ENCODE measurements at places on chromosomes 4 and X.

DNA sequence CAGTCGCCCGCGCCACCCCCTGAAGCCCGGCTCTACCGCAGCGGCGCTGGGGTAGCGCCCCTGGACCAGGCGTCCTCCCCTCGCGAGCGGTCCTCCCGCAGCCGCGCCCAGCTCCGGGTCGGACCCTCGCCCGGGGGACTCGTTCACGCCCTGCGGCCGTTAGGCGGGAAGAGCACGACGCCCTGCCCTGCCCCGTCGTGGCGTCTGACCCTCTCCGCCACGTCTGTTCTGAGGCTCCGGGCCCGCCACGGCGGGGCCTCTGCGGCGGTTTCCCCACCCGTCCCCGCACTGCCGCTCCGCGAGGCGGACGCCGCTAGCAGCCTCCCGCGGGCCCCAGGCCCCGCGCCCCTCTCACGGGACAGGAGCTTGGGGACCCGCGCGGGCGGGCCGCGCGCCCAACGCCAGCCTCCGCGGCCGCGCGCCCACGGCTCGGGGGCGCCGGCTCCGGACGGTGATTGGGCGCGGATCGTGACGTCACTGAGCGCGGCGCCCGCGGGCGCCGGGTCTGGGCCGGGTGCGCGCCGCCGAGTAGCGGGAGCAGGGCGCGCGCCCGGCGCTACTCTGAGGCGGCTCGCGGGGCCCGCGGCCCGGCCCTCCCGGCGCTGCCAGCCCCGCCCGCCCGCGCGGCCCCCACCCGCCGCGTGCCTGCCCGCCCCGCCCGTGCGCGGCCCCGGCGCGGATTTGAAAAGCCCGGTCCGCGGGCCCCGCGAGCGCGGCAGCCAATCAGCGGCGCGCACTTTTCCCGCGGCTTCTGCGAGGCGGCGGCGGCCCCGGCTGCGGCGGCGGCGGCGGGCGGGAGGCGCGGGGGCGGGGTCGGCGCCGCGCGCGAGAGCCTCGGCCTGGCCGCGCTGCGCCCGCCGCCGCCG is at the start of gene NSD2:
Gene NSD2, plus strand, starts transcription at position 816 of the 866 bp plus-strand sequence. CDS start 29,262 bp downstream, outside the sequence.
- DNase-seq = peak; percentile 85

- DNase-seq = no peak
Measured at GRCh38 chr4:148764720-148765119, 322.5 kb upstream of the NR3C2 start.

- no peak for DNase-seq
Measured at GRCh38 chr4:41613386-41613785, 75.4 kb downstream of the LIMCH1 start.

- DNase-seq = no peak
Measured at GRCh38 chrX:152915541-152916241, 17.8 kb downstream of the ZNF185 start.

GRCh38 chrX:11893933-11894710 is 136.1 kb downstream of the MSL3 start:
- DNase-seq = no peak

GRCh38 chr4:52376132-52376704 is 282.9 kb downstream of the USP46 start:
- peak; percentile 35 for DNase-seq

GRCh38 chr4:61173799-61174198 is 26.3 kb upstream of the ADGRL3 start:
- DNase-seq = no peak

- peak; percentile 1 for DNase-seq
Measured at GRCh38 chr4:171024720-171025303, 788.4 kb upstream of the GALNTL6 start.

GRCh38 chr4:13386405-13387107 is 97.6 kb downstream of the RAB28 start:
- DNase-seq = no peak

DNA sequence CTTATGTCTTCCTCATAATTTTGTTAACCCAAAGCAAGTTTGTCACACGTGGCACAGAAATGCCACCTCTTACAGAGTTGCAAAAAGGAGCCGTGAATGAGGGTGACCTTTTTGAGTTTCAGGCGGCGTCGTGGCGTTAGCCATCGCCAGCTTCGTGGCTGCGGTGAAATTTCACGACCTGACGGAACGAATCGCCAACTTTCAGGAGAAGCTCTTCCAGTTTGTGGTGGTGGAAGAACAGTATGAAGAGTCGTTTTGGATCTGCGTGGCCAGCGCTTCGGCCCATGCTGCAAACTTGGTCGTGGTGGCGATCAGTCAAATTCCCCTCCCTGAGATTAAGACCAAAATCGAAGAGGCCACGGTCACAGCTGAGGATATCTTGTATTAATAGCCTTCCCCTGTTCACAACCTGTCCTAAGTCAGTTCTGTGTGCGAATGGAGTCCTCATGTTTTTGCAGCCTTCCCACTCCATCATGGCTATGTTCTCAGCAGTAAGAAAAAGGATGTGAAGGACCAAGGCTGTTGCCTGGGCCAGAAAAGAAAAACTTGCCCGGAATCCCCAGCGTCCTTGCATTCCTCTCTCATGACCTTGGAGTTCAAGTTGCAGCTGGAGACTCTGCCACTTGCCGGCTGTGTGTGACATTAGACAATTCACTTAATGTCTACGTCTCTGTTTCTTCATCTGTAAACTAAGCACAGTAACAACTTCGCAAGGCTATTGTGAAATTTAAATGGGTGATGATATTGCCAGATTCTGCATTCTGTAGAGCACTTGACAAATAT is 11.9 kb downstream of the CLRN2 start:
- DNase-seq = no peak

DNA sequence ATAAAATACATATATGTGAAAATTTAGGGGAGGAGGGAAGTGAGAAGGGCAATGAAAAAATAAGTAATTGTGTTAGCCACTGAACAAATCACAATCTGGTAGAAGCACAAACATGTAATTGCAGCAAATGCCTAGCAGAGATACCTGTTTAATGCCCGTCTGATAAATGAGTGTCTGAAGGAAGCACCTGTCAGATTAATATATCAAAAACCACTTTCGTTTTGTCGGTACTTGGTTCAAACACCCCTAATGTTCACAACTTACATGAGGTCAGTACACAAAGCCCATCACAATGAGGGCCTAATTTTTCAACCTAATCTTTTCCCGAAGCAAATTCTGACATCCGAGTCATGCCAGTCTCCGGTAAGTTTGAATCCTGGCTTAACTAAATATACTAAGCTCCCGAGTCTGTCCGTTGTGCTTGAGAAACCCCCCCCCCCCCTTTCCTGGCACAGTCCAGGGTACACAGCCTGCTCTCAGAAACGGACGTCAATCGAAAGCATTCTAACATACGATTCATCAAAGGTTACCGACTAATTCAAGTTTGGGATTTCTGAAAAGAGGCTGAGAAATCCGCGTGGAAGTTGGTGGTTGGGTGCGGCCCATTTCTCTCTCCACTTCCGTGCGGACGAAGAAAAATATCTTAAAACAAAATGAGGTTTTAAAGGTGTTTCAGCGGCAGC is 758 bp downstream of the SDAD1 start:
- DNase-seq = no peak

GRCh38 chrX:134738986-134739740 is 80.9 kb upstream of the PLAC1 start:
- no peak for DNase-seq

GRCh38 chrX:120238933-120239332 is 11.7 kb upstream of the ZBTB33 start:
- no peak for DNase-seq

- no peak for DNase-seq
Measured at GRCh38 chr4:107546638-107547037, 173.4 kb downstream of the PAPSS1 start.

DNA sequence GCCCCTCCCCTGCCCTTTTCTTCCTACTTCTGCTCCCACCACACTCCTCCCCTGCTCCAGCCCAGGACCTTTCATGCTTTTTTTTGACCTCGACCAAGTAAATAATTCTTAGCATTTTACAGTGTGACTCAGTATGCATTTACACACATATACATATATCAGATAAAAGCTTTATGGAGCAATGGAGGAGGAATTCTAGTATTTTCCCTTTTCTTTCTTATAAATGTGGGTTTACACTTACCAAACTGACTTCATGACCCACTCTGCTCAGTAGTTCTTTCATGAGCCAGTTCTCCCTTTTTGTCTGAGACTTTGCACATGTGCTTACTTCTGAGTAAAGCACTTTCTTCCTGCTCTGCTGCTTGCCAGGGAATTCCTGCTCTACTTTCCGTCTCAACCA is 111.8 kb upstream of the H2AZ1 start:
- no peak for DNase-seq

DNA sequence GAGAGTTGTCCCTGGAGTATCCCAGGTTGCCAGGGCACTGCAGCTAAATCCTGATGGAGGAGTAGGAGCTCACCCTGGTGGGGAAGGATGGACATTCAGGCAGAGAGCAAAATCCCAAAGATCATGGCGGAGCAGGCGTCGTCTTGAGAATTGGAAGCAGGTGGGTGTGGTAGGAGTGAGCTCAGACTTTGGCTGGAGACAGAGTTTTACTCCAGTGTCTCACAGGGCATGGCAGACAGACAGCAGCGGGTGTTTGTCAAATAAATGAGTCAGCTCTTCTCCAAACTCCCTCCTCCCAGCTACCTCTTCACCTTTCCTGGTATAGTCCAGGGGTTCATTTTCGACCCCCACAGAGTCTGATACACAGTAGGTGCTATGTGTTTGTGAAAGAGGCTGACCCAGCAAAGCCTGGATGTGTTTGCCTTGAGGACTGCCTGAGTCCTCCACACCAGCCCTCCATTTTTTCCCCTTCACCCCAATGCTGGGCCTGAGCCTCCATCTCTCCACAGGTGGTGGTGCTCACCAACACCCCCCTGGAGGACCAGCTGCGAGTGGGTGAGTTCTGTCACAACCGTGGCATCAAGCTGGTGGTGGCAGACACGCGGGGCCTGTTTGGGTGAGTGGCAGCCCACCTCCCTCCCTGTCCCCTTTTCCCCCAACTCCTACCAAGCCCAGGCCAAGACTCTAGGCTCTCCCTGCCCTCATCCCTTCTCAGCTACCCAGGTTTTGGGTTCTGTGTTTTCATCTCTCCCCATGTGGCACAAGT is 6.9 kb downstream of the UBA1 start:
- DNase-seq = no peak

DNA sequence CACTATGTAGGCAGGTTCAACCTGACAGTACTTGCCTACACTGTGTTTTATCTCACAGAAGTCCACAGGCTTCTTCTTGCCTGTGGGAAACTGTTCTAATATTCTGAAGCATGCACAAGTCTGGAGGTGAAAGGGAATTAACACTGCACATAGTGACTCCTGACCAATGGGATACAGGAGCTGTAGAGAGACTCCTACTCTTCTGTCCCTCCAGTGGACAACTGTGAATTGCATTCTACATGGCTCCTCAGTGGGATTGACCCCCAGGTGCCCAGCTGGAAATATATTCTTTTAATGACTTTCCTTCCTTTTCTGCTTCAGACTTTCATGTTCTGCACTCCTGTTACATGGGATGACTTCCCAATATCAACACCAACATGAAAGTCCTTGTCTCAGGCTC is 8.2 kb upstream of the YIPF6 start:
- no peak for DNase-seq

- DNase-seq = no peak
Measured at GRCh38 chr4:57553728-57554127, 443.5 kb upstream of the IGFBP7 start.

DNA sequence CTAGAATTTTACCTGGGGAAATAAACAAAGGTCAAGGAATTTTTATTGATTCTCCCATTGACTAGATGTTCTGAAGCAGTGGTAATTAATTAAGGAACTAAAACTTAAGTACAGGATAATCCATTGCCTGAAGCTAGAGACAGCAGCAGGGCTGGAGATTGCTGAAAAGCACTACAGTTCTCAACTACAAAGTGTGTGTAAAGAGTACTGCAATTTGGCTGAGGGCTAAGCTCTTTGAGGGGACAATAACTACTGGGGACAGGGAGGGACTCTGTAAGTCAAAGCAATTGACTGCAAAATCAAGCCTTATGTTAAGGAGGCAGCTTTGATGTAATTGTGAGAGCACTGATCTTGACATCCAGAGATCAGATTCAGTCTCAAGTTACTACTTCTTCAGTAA is 260.4 kb downstream of the GALNTL6 start:
- DNase-seq = no peak

DNA sequence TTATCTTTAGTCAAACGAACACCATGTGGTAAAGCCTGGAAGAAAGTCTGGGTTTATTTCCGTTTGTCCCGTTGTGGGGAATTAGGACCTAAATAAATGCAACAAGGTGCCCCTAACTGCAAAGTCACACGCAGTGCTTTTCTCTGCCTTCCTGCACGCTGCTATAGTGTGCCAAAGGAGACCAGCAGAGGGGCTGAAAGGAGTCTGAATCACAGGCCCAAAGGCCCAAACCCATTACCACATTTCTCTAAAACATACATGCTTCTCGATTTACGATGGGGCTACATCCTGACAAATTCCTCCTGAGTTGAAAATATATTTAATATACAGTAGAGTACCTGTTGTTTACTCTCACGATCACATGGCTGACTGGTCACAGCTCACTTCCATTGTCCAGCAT is 4.5 kb downstream of the VEGFC start:
- no peak for DNase-seq

GRCh38 chr4:46818604-46819003 is 90.4 kb downstream of the COX7B2 start:
- DNase-seq = no peak

DNA sequence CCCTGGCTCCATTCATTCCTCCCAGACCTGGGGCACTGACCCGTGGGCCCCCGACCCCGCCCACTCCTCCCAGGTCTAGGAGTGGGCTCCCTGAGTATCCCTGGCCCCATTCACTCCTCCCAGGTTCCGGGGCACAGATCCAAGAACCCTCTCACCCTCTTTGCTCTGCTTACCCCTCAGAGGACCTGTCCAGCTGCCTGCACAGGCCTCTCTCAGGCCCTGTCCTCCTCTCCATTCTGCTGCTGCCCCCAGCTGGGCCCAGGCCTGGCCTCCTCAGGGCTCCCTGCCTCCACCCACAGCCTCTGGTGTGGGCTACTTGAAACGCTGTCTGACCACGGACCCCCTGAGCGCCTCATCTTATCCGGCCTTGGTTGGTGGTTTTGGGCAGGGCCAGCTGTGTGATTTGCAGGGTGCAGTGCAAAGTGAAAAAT is 217.7 kb upstream of the PSAPL1 start:
- no peak for DNase-seq

DNA sequence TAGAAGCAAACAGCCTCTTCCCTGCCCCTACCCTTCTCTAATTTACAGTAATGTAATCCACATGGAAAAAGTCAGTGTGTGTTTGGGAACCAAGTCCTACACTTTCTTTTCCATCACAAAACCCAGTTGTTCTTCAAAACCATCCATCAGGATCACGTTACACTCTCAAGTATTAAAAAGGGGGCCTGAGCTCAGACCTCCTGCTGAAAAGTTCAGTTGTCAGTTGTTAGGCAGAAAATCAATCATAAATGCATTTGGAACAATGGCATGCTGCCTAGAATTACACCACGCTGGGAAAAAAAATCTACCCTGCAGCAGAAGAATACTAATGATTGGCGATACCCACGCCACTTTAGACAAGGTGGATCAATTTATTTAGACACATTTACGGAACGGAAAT is 236.5 kb downstream of the PARM1 start:
- DNase-seq = no peak

GRCh38 chrX:13716905-13717304 is 17.5 kb downstream of the TRAPPC2 start:
- DNase-seq = no peak
